ENCODE measurements at places on chromosomes 2 and 18.

DNA sequence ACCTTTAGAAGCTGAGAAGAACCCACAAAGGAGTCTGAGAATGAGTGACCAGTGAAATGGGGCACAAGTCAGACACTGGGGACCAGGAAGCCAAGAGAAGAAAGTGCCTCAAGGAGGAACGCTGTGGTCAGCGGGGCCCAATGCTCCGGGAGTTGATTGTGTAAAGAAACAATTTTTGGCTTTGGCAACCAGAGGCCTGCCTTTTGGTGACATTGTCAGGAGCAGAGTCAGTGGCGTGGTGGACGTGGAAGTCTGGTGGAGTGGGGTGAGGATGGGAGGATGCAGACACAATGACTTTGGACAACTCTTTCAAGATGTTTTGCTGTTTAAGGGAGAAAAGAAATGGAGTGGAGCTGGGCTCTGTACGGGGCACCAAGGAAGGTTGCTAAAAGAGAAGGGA is 100.2 kb upstream of the SEC11C start:
- no peak for DNase-seq

DNA sequence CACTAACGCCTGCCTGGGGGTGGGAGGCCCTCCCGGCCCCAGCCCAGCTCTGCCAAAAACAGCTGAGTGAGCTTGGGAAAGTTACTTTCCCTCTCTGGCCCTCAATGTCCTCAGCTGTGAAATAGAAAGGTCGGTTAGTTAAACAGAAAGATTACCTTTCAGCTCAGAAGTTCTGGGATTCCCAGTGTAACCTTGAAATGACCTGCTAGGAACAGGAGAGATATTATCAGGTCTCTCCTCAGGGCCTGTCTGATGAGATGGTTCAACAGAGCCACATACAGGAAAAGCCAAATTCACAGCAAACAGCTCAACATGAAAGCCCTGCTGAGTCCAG is 68.8 kb downstream of the LBH start:
- DNase-seq = no peak

GRCh38 chr2:177123048-177123447 is 89.5 kb upstream of the HNRNPA3 start:
- no peak for DNase-seq

GRCh38 chr2:218465987-218466633 is 47.2 kb downstream of the VIL1 start:
- DNase-seq = no peak

- DNase-seq = no peak
Observed at GRCh38 chr2:75088791-75089190, 110.5 kb downstream of the TACR1 start.

DNA sequence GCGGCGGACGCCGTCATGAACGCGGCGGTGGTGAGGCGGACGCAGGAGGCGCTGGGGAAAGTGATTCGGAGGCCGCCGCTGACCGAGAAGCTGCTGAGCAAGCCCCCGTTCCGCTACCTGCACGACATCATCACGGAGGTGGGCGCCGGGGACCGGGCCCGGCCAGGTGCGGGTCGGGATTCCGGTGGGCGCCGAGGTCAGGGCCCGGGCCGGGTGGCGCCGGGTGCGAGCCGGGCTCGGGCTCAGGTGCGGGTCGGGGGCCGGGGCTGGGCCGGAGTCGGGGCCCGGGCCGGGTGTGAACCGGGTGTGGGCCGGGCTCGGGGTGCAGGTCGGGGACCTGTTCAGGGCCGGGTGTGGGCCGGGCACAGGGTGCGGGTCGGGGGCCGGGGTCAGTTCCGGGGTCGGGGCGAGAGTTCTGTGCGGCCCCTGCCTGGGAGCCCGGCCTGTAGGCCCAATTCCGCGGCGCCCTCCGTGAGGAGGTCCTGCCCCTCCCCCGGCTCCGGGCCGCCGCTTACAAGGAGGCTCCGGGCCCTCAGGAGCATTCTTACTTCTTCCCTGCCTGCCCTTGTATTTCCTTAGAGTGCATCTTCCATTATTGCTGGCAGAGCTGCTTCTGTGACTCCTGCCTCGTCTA is 447 bp downstream of the TRAF3IP1 start:
- no peak for DNase-seq

- no peak for DNase-seq
Observed at GRCh38 chr2:68134554-68134953, 23.1 kb upstream of the PNO1 start.

DNA sequence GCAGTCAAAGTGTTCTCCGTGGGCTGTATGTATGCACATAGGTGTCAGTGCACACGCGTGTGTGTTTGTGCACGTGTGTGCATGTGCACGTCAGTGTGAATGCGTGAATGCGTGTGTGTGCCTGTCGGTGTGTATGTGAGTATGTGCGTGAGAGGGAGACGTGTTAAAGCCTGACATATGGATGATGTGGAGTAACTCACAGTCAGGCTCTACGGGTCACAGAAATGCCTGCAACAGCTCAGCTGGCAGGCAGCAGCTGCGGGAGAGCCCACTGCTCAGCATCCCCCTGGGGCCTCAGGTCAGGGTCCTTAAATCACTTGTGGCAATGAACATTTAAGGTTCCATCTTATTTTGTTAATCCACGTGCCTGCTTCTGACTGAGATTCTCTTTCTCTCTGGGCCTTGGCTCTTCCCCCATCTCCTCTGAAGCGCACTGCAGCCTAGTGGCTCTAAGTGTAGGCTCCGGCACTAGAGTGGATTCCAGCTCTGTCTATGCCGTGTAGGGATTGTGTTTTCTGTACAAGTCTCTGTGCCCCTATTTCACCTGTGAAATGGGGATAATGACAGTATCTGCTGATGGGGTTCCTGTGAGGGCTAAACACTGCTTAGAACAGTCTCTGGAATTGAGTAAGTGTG is 63.0 kb downstream of the DYSF start:
- no peak for DNase-seq

GRCh38 chr2:46929612-46930011 is 14.0 kb upstream of the MCFD2 start:
- no peak for DNase-seq

DNA sequence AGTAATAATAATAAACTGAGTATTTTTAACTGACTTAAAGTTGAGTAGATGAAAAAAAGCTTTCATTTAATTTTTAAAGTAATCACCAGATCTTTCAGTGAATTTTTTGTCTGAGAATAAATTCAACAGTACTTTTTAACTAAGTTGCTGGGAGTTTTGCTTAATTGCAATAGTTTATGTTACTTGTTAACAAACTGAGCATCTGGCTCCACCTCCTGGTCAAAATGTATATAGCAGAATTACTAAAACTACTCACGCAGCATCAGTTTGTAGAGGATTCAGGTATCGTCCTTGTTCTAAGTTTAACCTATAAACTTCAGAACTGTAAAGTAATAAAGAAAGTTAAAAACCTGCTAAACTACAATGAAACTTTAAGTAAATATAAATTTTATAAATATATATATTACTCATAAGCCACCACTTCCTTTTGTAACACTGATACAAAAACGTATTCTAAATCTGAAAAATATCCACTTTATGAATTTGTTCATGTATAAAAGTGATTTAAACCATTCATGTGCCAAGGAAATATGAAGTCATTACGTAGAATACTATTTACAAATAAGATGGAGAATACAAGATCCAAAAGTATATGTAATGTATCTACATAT is 21.3 kb downstream of the NOL10 start:
- peak; percentile 7 for DNase-seq

DNA sequence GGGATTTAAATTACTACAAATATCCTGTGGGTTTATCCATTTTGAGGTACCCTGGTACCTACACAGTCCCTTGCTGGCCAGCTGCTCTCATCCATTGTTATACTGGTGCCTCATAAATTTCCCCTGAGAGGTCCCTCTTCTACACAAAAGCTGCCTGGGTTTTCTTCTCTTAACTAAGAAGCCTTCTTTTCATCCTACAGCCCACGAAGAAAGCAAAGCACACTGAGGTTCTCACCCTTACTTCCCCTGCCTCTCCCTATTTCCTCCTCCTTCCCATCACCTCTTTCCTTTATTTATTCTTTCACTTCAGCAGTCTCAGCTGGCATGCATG is 154.9 kb downstream of the CSRNP3 start:
- no peak for DNase-seq

- no peak for DNase-seq
Observed at GRCh38 chr2:162885281-162886070, 46.9 kb upstream of the KCNH7 start.

GRCh38 chr2:212737392-212738172 is 199.0 kb upstream of the ERBB4 start:
- DNase-seq = no peak

GRCh38 chr2:96329456-96329855 is 4.3 kb downstream of the ITPRIPL1 start:
- DNase-seq = no peak

DNA sequence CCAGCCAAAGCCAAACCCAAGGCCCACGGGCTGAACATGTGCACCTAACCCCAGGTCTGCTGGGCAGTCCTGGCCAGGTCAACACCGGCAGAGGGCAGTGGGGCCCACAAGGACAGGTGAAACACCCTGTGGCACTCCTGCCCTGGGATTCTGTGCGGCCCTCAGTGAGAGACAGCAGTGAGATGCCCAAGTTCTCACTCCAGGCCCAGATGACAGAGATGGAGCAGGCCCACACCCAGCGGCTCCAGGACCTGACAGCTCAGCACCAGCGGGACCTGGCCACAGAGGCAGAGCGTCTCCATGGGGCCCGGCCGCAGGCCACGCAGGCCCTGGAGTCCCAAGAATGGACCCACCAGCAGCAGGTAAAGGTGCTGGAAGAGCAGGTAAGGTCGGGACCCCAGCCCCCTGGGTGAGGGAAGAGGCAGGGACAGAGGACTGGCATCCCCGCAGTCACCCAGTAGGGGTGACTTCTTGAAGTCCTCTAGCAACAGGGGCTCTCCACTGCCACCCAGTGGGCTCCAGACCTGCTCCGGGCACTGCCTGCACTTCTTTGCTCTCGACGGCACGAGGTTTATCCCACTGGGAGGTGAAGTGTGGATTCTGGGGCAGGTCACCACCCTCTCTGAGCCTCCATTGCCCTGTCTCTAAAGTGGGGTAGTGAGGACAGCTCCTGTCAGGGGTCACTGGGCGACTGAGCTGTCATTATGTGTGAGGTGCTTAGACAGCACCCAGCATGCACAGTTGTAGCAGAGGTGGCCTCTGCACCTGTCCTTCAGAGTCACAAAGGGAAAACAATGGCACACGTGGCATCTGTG is 8.8 kb upstream of the SNED1 start:
- no peak for DNase-seq

DNA sequence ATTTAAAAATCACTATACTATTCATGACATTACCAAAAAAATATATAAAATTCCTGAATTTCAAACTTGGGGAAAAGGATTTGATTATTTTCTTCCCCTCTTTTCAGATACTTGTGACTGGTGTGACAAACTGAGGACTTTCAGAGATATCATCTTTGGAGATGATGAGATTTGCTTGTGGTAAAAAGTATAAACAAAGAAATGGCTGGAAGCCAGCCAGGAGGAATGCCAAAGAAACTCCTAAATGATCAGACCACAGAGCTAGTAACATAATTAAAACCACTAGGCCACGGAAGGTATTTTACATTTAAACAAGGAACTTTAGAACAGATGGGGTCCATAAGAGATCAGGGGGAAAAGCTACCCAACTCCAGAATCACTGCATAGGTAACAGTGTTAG is 58.7 kb downstream of the PIGN start:
- no peak for DNase-seq

DNA sequence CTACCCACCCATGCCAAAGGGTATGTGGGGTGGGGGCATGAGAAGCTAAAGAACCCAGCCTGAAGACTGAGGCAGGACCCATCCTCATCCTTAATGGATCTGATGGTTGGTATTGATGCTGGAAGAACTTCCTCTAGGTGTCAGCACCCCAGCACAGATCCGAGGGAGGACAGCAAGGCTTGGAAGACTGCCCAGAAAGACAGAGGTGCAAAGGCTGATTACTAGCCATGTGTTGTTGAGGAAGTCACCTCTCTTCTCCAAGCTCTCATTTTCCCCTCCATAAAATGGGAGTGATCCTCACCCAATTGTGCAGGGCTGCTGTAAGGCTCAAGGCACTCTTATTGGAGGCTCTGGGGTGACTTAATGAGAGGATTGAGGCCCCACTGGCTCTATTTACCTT is 256.5 kb downstream of the CELF4 start:
- DNase-seq = peak; percentile 52

GRCh38 chr2:176081837-176082524 is 1.8 kb downstream of the EVX2 start:
- DNase-seq = no peak

DNA sequence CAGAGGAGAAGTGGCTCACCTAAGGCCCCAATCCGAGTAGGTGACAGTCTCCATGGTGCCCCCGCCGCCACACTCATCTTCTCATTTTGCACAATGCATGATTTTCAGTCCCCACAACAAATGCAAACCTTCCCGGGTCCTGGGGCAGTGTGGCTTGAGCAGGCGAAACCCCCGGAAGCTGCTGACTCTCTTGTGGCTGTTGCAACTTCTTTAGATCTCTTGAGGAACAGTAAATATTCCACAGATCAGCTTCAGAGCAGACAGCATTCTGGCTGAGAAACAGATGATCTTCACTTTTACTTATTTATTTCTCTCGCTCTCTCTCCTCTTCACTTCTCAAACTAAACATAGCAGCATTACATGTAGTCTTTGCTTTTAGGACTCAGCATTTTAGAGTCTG is 51.9 kb downstream of the ASAP2 start:
- DNase-seq = no peak

GRCh38 chr18:56570978-56571377 is 67.4 kb downstream of the TXNL1 start:
- no peak for DNase-seq

DNA sequence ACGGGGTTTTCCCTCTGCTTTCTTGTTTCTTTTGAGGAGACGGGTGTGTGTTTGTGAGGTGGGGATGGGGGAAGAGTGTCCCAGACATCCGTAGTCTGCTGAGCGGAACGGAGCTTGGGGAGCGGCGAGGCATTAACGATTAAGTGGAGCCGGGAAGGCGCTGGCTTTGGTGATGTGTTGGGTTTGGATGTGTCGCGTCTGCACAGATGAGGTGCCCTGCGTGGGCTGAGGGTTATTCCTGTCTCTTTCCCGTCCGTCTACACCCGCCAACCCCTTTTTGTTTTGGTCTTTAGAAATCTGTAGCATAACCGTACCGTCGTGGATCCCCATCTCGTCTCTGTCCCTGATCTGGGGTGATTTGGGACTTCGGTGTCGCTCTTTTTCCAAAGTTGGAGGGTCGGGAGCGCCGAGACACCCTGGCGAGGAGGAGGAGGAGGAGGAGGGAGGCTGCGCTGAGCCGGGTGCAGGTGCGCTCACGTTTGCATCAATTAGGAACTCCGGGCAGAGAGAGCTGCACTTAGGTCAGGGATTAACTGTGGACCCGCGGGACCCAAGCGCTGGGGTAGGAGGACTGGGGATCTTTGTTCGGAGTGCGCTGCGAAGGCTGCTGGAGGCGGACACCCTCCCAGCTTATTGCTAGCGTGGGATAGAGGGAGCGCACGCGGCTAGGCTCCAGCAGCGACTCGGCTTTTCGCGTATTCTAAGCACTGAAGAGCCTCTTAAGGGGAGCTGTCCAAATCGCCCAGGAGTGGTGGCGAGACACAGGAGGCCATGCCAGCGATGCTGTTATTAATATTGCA is 720.3 kb downstream of the DPP10 start:
- no peak for DNase-seq

GRCh38 chr2:23761638-23762037 is 165.3 kb downstream of the ATAD2B start:
- no peak for DNase-seq

- DNase-seq = no peak
Observed at GRCh38 chr2:65605058-65605742, 172.8 kb upstream of the SPRED2 start.

All from DMS153 (cell line).